ENCODE measurements at places on chromosomes 6 and 20.

DNA sequence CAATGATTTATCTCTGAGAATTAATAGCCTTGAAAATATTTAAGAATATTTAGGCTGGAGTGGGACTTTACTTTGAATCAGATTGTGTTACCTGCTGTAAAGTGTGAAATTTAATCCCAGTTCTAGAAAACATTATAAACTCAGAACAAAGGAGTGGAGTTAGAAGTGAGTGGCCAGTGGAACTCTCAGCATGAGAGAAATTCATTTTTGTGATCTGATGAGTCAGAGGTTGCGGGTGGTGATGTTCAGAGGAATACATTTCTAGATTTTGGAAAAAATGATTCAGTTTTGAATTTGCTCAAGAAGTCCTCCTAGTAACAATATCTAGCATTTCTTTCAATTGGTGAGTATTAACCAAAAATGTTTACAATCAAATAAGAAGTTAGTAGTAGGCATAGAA lies 167.5 kb downstream of the ZFAND3 start:
- DNase-seq: peak; percentile 68

DNA sequence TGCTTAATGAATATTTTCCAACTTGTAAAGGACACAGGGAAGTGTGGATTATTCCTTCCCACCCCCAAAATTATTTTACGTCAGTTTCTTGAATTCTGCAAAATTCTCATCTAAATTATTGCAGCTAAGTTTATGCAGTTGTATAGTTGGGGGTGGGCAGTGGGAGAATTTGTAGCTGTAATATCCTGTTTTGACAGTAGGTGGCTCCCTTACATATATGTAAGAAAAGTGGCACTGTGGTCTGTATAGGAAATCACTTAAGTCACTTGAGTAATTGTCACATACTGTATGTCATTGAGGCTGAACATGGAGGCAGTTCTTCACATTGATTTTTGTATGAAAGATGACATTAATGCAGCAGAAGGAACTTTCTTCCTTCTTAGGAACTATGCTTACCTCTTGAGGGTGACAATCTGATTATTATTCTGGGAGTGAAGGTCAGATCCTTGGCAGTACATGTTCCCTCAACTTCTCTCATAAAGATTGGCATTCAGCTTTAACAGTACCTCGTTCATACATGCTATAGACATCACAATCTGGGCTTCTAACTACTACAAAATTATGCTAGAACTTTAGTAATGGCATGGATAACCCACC lies 14.6 kb upstream of the CFAP206 start:
- DNase-seq: peak; percentile 47

DNA sequence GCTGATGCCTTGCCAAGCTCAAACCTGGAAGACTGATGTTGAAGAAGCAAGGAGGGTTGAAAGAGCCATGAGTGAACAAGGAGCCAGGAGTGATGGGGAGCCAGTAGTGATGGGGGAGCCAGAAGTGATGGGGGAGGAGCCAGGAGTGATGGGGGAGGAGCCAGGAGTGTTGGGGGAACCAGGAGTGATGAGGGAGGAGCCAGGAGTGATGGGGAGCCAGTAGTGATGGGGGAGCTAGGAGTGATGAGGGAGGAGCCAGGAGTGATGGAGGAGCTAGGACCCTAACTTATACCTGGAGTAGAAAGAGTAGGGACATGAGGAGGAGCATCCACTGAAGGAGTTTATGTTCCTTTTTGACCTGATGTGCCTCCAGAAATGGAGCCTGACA lies 14.6 kb upstream of the CD93 start:
- DNase-seq: no peak

DNA sequence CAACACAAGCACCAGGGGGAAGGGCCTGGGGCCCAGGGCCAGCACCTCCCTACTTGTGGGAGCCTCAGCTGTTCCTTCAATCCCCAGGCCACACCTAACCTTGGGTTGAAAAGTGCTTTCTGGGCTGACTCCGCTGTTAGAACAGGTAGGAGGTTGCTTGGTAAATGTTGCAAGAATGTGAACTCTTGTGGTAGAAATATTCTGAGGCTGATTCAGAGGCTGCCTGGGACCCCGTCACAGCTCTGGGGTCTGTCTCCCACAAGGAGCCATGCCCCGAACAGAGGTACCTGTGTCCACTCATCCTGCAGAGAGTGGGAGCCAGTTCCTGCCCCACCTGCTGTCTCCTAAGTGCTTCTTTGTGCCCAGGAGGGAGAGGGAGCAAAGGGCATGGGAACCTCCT lies 14.4 kb upstream of the MAS1L start:
- no peak for DNase-seq

GRCh38 chr20:61166324-61166723 lies 85.7 kb upstream of the CDH4 start:
- DNase-seq: peak; percentile 65

DNA sequence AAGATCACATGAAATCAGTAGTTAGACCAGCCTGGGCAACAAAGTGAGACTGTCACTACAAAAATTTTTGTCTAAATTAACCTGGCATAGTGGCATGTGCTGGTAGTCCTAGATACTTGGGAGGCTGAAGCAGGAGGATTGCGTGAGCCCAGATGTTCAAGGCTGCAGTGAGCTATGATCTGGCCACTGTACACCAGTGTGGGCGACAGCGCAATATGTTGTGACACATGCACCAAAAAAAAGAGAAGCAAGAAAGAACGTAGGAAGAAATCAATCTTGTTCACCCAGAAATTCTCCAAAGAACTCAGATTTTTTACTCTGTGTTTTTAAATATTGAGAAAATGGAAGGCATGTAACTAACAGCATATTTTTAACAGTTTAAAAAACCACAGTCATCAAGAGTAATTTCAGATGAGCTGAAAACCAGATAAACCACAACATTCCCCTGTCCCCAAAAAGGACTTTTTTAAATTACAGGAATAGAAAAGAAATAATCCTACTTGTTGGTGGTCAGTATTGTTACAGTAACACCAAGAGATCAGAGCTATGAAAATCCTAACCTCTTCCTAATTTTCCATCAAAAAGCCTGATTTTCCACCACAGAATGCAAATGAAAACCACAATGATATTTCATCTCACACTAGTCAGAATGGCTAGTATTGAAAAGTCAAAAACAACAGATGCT lies 240.2 kb downstream of the KHDC1L start:
- peak; percentile 63 for DNase-seq

GRCh38 chr6:74967821-74968220 lies 238.0 kb downstream of the COL12A1 start:
- DNase-seq: no peak

DNA sequence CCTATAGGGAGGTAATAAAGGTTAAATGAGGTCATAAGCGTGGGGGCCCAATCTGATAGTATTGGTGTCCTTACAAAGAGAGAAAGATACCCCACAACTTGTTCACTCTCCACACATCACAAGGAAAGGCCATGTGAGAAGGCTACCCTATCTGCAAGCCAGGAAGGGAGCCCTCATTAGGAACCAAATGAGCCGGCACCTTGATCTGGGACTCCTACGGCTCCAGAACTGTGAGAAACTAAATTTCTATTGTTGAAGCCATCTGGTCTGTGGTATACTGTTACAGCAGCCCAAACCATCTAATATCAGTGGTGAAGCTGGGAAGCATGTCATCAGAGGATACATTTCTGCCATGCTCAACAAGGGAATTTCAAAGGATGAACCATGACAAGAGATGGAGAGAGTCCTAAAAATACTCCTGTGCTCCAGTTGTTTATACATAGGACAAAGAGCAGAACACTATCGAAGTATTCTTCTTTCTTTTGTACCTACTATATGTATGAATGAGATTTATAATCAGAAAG lies 10.4 kb downstream of the COX7A2 start:
- DNase-seq: no peak

GRCh38 chr6:147447835-147448611 lies 60.5 kb upstream of the SAMD5 start:
- no peak for DNase-seq

DNA sequence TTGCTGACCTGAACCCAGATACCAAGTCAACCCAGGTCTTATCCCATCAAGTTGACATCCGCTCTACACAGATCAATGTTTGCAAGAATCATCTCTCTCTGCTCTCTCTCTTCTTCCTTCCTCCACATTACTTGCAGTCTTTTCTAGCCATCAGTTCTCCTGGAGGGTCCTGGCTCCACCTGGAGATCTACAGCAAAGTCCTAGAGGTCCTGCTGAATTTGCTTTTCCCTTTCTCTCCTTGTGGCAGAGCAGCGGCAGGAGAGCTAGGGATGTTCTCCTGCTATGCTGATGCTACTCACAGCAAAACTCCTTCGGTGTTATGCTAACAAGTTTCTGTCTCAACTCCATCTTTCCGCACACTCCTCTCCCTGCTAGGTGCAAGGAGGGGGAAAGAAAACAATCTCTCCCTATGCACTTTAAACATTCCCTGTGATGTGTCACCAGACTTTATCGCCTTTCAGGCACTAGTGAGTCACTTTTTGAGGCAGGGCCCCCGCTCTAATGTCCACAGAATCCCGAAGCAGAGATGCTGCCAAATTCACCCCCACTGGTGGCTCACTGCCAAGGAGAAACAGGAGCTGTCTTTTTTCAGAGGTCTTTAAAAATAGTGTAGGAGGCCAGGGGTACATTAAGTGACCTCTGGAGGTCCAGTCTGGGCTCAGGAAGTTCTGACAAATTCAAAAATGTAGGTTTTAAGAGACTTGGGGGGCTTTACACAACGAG lies 62.6 kb downstream of the FAM50B start:
- DNase-seq: peak; percentile 75

DNA sequence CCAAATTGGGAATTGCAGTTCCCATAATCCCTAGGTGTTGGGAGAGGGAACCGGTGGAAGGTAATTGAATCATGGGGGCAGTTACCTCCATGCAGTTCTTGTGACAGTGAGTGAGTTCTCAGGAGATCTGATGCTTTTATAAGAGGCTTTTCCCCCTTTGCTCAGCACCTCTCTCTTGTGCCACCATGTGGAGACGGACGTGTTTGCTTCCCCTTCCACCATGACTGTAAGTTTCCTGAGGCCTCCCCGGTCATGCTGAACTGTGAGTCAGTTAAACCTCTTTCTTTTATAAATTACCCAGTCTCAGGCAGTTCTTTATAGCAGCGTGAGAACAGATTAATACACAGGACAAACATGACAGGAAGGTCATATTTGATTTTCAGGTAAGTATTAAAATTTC lies 25.3 kb upstream of the HECA start:
- no peak for DNase-seq

DNA sequence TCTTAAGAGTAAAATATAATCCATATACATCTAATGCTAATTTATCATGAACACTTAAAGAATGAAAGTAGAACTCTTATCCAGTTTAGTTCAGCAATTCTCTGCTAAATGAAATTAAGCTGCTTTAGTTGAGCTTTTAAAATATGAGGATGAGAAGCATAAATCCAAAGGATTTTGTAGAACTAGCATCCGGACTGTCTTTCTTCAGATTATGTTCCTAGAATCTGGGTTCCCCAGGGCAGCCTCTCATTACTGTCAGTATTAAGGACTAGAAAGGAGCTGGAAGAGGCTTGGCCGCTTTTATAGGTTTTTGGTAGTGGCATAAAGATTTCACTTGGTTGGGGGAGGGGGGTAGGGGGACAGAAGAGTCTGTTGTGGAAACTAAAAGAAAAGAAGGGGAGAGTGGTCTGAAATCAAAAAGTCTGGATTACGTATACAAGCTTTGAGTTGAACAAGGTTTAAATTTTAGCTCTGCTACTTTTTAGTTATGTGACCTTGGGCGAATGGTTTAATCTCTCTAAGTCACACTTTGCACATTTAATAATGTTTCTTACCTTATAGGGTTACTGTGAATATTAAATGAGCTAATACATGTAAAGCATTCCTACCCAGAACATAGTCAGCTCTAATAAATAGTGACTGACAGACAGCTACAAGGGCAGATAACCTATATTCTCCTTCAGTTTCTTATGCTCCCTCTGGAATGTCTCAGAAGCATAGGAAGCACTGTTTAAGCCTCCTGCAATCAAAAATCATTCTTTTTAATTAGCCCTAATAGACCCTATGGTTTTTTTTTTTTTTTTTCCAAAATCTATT lies 3.7 kb downstream of the SGK1 start:
- no peak for DNase-seq

GRCh38 chr6:105799056-105799455 lies 287.1 kb upstream of the PRDM1 start:
- peak; percentile 12 for DNase-seq

DNA sequence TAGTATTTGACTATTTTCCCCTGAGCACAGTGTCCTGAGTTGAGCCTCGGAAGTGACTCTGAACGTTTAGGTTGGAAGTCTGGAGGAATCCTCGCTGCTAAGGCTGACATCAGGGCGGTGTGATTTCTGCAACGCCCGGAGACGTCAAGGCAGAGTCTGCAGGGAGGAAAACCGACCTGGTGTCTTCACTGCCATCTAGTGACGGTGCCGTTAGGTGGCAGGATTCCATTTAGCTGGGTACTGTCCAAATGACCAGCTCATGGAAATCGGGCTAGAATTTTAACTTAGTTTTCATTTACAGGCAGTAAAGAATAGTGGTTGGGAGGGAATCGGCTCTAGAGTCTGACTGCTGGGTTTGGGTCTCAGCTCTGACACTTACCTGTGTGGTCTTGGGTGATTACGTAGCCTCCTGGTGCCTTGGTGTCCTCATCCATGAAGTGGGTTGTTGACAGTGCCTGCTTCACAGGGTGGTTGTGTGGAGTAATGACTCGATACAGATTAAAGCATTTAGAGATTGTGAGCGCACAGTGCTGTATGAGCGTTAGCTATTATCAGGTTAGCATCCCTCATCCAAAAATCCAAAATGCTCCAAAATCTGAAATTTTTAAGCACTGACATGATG lies 35.0 kb downstream of the FOXF2 start:
- DNase-seq: peak; percentile 78

DNA sequence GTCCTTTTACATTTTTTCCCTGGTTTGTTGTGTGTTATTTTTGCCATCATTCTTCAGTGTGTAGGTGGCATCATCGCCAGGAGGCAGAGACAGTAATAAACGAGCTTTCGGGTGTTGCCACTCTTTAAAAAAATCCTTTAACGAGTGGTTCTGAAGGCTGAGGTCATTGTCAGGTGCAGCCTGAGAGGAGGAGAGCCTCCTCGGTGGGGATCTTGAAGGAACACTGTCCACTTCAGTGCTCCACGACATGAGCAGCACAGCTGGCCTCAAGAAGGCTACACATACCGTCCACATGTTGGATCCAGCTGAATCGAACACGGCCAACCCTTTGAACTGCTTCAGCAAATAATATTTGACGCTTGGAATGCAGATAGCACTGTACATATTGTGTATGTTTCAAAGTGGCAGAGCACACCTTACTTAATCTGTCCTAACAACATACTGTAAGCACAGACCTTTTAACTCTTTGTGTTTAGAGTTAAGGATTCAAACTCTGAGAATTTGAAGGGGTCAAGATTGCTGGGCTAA lies 48.0 kb upstream of the FOXQ1 start:
- peak; percentile 16 for DNase-seq

- DNase-seq: no peak
Observed at GRCh38 chr20:40532103-40532502, 156.9 kb downstream of the MAFB start.

DNA sequence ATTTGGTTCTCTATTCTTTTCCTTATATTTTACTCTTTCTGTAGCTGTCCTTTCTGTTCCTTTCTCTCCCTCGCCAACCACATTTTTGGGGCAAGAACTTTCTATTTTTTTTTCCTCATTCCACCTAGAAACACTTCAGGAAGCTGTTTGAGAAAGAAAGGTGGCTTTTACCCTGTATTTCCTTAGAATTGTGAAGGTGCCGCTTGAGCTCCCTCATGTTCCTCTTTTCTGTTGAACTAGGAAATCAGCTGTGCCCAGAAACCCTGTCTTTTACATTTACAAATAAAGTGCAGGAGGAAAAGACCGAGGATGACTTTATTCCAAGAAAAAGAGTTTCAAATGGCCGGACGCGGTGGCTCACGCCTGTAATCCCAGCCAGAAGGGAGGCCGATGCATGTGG lies 38.2 kb downstream of the OR2B2 start:
- no peak for DNase-seq

All from GM03348 (cell line).